GM23338 (cell line): ENCODE measurements at places on chromosomes 16 and 17.
A peak's percentile ranks its signal among the peaks of the same experiment; 100 is the strongest.

DNA sequence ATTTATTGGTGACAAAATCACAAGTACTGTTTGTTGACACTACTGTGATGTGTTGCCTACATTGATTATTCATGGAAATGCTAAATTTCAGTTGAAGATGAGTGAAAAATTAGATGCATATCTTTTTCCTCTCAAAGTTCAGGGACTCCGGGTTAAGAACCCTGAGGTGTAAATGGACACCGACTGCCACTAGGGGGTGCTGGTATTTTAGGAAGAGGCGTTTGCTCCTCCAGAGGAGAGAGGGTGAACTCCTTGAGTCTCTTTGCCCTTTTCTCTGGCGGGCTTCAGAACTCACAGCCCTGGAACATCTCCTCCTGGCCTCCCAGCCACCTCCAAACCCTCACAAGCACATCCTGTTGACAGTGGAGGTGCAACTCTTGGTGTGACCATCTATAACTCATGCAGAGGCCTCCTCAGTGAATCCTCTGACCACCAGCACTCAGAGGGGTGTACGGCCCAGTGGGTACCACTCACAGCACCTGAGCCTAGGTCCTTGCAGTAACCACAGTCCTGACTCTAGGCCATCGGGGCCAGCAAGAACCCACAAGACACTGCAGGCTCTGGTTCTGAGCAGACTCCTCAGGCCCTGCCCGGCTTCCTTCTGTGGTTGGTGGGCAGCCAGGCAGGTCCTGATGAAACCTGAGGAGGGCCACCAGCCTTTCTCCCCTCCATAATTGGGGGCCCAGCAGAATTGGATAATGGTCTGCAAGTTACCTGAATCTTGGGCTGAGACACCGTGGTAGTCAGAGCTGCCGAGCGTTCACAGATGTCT is 26.2 kb upstream of the PIK3R5 start:
- no peak overlapping the region for H3K4me3 ChIP-seq
- H3K36me3 ChIP-seq = no peaks in the 10 kb centered on the region
- peaks cover 6% of the 10 kb centered on the region; the same call in 1 of the 2 replicates for H3K4me1 ChIP-seq
- H3K27ac ChIP-seq = no peak overlapping the region
- H3K27me3 ChIP-seq = no peaks in the 10 kb centered on the region

- H3K27me3 ChIP-seq = no peaks in the 10 kb centered on the region
- H3K4me1 ChIP-seq = peaks cover 4% of the 10 kb centered on the region
- no peaks in the 10 kb centered on the region for H3K36me3 ChIP-seq
- no peak overlapping the region for H3K4me3 ChIP-seq
Measured at GRCh38 chr16:66155933-66156332, 210.6 kb upstream of the CDH5 start.

GRCh38 chr17:48352630-48353029 is 77.4 kb downstream of the SKAP1 start:
- DNase-seq = no peak
- no peaks in the 10 kb centered on the region for H3K4me1 ChIP-seq
- no peaks in the 10 kb centered on the region for H3K36me3 ChIP-seq
- no peaks in the 10 kb centered on the region; the same call in 1 of the 2 replicates for H3K27me3 ChIP-seq

GRCh38 chr17:70797166-70797565 is 627.8 kb downstream of the KCNJ2 start:
- no peak overlapping the region for H3K27ac ChIP-seq
- DNase-seq = no peak
- H3K4me3 ChIP-seq = no peak overlapping the region
- H3K36me3 ChIP-seq = no peaks in the 10 kb centered on the region

DNA sequence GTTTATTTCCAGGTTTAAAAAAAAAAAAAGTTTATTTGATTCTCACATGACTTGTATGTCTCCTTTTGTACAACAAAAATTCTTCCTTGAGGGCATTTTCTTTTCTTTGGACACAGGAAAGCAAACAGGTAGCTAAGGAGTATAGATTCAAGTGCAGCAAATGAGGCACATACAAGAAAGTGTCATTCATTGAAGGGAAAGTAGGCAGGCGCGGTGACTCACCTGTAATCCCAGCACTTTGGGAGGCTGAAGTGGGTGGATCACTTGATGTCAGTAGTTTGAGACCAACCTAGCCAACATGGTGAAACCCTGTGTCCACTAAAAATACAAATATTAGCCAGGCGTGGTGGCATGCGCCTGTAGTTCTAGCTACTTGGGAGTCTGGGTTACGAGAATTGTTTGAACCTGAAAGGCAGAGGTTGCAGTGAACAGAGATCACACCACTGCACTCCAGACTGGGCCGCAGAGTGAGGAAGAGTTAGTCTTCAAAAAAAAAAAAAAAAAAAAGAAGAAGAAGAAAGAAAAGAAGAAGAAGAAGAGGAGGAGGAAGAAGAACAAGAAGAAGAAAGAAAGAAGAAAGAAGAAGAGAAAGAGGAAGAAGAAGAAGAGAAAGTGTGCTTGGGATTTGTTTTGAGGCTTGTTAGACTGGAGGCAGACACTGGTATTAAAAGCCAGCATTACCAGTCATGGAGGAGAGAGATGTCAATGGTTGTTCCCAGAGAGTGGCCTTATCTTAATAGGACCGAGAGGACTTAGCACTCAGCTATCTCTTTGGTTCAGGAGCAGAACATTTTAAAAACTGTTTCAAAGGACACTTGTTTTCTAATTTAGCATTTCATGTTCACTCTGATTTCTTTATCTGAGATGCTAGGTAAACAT is 19.7 kb downstream of the GINS3 start:
- H3K27me3 ChIP-seq = no peaks in the 10 kb centered on the region
- H3K4me3 ChIP-seq = no peak overlapping the region
- H3K4me1 ChIP-seq = no peaks in the 10 kb centered on the region
- H3K36me3 ChIP-seq = no peaks in the 10 kb centered on the region
- no peak overlapping the region for H3K27ac ChIP-seq
- no peak for DNase-seq

DNA sequence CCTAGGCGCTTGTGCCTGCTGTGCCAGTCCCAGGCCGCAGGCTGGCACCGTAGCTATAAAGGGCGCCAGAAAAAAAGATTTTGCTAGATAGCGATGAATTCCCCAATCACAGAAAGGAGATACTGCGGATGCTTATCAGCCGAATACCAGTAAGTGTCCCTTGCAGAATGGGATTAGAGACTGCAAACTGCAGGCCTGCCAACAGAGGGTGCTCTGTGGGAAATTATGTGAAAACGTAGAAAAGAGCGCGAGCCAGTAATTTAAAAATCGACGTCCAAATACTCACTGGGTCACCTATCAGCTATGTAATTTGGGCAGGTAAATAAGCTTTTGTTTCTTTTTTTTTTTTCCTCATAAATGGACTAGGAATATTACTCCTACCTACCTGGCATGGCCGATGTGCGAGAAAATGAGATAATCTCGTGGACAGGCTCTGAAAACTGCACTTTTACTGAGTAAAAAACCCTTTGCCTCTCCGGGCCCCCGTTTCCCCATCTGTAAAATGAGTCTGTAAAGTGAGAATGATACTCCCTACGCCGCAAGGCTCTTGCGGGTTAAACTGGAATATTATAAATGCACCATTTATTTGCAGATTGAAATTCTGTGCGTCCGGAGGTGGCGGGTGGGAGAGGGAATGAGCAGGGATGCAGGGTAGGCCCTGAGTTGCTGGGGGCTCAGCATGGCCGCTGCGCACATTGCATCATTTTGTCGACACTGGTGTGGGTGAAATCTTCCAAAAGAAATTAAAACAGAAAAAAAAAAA is 1.2 kb upstream of the COG1 start:
- peak overlapping the region; percentile 82 for H3K4me3 ChIP-seq
- peak overlapping the region; percentile 92 for H3K27ac ChIP-seq
- H3K36me3 ChIP-seq = no peaks in the 10 kb centered on the region; the same call in 1 of the 2 replicates
- H3K4me1 ChIP-seq = peaks cover 5% of the 10 kb centered on the region
- H3K27me3 ChIP-seq = no peaks in the 10 kb centered on the region

DNA sequence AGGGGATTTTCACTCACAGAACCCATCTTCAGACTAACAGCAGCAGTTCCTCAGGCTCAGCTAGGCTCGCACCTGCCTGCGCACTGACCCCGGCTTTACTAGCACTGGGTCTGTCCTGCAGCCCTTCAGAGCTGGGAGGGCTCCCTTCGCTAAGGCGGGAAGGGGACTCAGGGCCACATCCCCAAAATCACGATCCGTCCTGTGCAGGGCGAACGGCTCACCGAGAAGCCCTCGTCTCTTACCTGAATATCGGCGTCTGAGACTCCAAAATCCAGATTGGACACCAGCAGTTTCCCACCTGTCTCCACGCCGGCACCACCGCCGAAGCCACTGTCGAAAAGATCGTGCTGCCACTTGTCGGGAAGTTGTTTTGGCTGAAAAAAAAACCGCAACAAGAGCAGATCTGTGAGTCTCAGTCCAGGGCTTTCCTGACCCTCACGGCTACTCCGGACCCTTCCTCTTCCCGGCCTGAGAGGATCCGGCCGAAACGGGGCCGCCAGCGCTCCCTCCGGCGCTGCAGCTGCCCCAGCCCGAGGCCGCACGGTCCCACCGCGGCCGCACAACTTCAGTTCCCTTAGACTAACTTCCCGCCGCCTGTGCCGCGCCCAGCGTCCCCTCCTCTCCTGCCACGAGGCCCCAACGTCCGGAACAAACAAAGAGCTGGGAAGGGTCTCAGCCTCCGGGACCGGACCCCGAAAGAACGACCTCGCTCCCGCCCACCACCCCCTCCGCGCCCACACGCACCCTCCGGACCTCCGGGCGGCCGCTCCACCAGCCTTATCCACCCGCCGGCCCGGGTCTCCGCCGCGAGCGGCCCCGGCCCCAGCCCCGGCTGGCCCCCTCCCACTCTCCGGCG is 711 bp downstream of the ALYREF start:
- peaks cover 41% of the 10 kb centered on the region for H3K36me3 ChIP-seq
- peak overlapping the region; percentile 95 for H3K4me3 ChIP-seq
- H3K4me1 ChIP-seq = peaks cover 8% of the 10 kb centered on the region; the same call in 1 of the 2 replicates
- peak; percentile 42 for DNase-seq
- H3K27ac ChIP-seq = peak overlapping the region; percentile 73

- no peaks in the 10 kb centered on the region for H3K27me3 ChIP-seq
- no peak for DNase-seq
- H3K36me3 ChIP-seq = no peaks in the 10 kb centered on the region
- H3K4me1 ChIP-seq = no peaks in the 10 kb centered on the region; the same call in 1 of the 2 replicates
Measured at GRCh38 chr17:79670537-79671084, 59.8 kb upstream of the RBFOX3 start.

DNA sequence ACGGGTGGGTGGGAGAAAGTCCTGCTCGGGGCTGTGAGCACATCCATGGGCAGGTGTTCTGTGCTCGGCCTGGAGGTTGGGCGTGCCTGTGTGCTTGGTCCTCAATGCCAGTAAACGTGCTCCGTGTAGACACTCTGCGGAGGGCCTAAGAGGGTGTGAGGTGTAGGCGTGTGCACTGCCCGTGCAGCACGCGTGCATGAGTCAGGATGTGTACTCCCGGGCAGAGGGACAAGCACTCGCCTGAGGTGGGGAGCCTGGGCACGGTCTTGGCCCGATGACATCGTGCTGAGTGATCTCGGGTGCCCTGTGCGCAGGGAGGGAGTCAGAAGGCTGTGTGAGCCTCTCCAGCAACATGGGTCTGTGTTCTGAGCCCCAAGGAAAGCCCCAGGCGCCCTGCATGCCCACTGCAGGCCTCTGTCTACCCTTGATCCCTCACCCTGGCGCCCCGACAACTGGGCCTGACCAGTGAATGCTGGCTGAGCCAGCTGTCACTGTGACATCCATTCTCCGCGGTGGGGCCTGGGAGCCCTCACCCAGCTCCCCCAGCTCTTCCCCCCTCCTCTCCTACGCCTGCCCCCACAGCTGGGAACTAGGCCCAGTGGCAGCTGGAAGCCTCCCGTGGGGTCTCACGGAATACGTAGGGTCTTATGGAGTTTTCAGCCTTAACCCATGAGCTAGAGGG is 23.5 kb upstream of the NXPH3 start:
- H3K4me3 ChIP-seq = no peak overlapping the region
- no peak for DNase-seq
- H3K27ac ChIP-seq = no peak overlapping the region
- H3K36me3 ChIP-seq = no peaks in the 10 kb centered on the region

GRCh38 chr17:55870044-55870443 is 119.2 kb downstream of the PCTP start:
- H3K27me3 ChIP-seq = no peaks in the 10 kb centered on the region
- H3K4me3 ChIP-seq = no peak overlapping the region
- H3K27ac ChIP-seq = peak overlapping the region; percentile 71; the same call in 1 of the 2 replicates
- H3K4me1 ChIP-seq = no peaks in the 10 kb centered on the region

DNA sequence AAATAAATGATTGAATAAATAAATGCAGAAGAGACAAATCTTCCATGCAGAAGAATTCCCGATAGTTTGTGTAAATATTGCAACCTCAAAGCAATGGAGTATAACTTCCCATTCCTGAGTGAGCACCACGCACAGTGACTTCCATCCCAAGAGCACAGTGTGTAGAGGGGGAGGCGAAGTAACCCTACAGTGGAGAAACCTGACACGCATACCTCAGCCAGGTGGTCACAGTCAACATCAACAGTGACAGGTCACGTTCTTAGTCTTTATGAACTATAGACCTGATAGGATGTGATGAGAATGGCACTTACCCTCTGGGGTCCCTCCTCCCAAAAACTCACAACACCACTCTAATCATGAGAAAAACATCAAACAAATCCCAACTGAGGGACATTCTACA is 111.6 kb downstream of the DYNLRB2 start:
- H3K4me1 ChIP-seq = no peaks in the 10 kb centered on the region
- H3K4me3 ChIP-seq = no peak overlapping the region
- DNase-seq = no peak
- H3K36me3 ChIP-seq = no peaks in the 10 kb centered on the region
- no peaks in the 10 kb centered on the region for H3K27me3 ChIP-seq
- H3K27ac ChIP-seq = no peak overlapping the region

DNA sequence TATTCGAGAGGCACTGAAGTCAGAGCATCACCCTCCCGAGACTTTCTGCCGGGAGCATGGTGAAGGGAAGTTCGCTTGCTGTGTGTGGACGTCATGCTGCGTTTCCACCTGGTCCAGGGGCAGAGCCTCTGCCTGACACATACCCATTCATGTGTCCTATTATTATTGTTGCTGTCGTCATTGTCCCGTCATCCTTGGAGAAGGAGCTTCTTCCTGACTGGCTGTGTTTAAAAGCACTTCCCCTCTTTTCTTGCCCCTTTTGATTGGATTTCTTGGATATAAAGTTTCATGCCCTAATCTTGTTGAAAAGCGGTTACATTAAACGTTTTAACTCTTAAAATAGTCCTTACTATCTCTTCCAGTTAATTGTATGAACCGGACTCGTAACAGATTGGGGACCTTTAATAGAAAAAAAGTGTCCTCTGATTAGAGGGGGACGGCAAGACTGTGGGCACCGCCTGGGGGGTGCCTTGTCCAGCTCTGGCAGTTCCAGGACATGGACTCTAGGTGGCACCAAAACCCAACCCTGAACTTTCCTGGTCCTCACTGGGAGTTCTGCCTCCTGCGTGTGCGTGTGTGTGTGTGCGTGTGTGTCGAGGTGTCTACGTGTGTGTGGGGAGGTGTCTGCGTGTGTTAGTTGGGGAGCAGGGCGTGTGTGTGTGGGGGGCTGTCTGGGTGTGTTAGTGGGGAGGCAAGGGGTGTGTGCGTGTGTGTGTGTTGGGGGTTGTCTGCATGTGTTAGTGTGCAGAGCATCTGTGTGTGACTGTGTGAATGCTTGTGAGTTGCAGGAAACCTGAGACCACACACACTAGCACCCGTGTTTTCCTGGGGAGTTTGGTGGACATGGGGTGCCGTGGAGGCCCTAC is 133.3 kb upstream of the CIBAR2 start:
- H3K4me3 ChIP-seq = no peak overlapping the region
- H3K27ac ChIP-seq = 0 out of 2 replicates have a peak overlapping the region, but pooled peaks have one; percentile 11
- no peaks in the 10 kb centered on the region for H3K36me3 ChIP-seq
- H3K4me1 ChIP-seq = peaks cover 5% of the 10 kb centered on the region; the same call in 1 of the 2 replicates

- no peak overlapping the region for H3K4me3 ChIP-seq
- H3K4me1 ChIP-seq = no peaks in the 10 kb centered on the region
- H3K27me3 ChIP-seq = no peaks in the 10 kb centered on the region
- DNase-seq = no peak
Measured at GRCh38 chr16:72112906-72113615, 19.4 kb downstream of the DHX38 start.
